ENCODE measurements at places on chromosomes 1 and 21.

GRCh38 chr1:162172311-162173102 lies 103.0 kb downstream of the NOS1AP start:
- no peak for ATAC-seq

GRCh38 chr1:181141431-181141910 lies 53.0 kb downstream of the IER5 start:
- no peak for ATAC-seq

DNA sequence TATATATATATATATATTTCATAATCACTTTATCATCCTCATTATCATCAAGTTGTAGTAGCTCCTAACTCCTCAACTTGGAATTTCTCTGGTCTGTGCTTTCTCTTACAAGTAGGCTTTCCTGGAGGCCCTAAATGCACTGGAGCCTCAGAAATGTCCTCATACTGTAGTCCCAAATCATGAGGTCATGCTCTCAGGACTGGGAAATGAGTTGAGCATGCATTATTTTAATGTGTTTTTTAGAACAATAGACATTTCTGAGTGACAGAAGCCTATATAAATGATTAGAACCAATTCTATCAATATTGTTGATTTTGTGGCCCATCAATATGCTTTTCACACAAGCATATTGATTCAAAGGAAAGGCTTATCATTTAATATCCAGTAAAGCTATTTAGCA lies 42.9 kb upstream of the C1orf105 start:
- no peak for ATAC-seq

GRCh38 chr1:206693592-206693991 lies 8.9 kb downstream of the MAPKAPK2 start:
- peak; percentile 30 for ATAC-seq

DNA sequence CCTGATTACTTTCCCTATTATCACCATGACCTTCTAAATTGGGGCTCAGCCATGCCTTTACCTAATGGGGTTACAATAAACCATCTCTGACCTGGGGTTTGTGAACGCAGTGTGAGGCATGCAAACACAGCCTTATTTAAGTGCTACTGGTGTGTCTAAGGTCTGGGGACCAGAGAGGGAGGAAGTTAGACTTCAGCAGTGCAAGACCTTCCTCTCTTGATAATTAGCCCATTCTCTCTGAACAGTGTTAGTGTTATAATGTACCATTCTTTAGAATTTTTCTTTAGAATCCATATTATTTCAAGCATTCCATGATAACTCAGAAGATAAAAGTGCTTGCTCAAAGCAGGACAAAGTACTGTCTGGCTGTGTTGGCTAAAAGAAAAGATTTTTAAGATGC lies 10.5 kb upstream of the LRRC8D start:
- ATAC-seq = no peak

DNA sequence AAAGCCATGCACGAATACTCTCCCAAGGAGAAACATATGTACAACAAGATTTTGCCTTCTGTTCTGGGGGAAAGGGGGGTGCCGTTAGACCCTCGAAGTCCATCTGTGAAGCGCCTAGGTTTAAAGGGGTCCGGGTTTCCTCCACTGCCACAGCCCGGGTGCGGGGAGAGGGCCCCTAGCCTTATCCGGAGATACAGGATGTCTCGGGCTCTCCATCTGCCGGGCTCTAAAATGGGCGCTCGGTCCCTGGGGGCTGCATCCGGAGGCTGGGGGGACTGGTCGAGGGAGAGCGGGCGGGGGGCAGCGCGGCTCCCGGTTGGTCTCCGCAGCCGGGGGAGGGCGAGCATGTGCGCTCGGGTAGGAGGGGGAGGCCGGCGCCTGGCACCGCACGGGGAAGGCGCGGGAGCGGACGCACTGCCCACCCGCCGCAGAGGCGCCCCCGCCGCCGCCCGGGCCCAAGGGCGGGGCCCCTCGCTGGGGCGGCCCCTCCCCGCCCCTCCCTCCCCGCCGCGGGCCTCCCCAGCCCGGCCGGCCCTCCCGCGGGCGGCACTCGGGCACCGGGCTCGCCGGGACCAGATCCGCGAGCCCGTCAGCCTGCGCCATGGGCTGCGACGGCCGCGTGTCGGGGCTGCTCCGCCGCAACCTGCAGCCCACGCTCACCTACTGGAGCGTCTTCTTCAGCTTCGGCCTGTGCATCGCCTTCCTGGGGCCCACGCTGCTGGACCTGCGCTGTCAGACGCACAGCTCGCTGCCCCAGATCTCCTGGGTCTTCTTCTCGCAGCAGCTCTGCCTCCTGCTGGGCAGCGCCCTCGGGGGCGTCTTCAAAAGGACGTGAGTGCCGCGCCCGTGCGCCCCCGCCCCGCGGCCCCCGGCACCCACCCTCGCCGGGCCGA lies 63.1 kb downstream of the ELK4 start:
- peak; percentile 76 for ATAC-seq

DNA sequence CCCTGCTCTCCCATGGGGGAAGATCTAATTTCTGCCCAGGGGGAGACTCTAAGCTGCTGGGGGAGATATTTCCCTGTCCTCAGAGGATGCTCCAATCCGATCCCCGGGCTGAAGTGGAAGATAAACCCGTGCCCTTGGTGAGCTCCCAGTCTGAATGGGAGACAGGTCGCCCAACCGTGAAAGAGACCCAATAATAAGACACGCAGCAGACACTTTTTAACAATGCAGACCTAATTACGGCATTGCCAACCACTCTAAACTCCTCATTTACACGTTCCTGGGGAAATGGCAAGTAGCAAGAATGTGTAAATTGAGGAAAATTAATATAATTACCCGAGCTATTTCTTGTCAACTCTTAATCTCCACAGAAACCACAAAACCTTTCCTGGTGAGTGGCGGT lies 48.7 kb upstream of the ACTL8 start:
- no peak for ATAC-seq

DNA sequence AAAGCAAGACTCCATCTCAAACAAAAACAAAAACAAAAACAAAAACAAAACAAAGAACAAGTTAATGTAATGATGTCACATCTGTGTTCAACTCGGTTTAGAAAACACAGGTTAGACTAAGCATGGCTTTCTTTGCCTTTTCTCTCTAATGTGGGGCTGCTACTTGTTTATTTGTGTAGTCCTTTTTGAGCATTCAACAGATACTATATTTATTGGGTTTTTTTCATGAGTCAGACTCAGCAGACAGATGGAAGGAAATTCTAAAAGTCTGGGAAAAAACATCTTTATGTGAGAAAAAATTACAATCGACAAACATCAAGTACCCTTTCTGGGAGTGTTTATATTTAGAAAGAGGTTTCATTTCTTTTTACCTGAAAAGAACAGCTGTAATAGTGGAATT lies 22.3 kb upstream of the OTUD3 start:
- no peak for ATAC-seq

GRCh38 chr1:233361876-233362275 lies 34.4 kb downstream of the MAP3K21 start:
- ATAC-seq = no peak

DNA sequence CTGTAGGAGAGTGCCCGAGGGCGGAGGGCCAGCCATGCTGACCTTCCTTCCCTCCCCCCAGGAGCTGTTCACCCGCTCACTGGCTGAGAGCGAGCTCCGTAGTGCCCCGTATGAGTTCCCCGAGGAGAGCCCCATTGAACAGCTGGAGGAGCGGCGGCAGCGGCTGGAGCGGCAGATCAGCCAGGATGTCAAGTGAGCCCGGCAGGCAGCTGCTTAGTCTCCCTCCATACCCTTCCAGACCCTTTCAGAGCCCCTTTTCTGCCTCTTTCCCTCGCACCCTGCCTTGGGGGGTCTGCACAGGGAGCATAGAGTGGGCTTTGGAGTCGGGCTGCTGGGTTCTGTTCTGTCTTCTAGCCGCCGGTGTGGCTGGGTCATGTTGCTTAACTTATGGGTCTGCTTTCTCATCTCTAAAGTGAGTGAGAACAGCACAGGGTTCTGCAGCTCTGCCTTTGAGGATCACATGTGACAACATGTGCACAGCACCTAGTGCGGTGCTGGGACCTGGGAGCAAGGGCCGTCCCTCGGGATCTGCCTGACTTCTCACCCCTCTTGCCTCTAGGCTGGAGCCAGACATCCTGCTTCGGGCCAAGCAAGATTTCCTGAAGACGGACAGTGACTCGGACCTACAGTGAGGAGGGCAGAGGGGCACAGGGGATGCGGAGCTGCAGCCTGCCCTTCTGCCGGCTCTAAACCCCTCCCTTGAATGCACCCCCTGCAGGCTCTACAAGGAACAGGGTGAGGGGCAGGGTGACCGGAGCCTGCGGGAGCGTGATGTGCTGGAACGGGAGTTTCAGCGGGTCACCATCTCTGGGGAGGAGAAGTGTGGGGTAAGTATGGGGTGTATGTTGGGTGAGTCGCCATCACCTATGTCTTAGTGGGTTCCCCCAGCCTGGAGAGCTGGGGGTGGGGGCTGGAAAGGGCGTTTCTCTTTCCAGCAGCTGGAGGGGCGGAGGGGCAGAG lies 6.2 kb downstream of the AMPD2 start:
- no peak for ATAC-seq

DNA sequence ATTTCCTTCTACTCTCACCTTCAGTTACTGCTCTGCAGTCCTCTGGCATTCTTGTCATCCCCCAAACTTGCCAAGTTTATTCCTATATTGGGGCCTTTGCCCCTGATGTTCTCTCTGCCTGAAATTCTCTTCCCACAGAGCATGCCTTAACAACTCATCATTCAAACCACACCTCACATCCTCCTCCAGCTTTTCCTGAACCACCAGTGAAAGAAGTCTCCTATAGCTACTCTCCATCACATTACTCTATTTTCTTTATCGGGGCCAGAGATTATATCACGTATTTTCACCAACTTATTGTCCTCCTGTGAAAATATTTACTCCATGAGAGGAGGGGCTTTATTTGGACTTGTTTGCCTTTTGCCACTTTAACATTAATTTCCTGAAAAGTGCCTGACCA lies 32.1 kb downstream of the EXTL2 start:
- ATAC-seq = no peak

GRCh38 chr21:34911360-34911759 lies 137.7 kb downstream of the RUNX1 start:
- ATAC-seq = no peak

GRCh38 chr1:223556414-223557129 lies 108.9 kb downstream of the CAPN8 start:
- ATAC-seq = no peak

GRCh38 chr1:160124705-160125478 lies 9.3 kb downstream of the ATP1A2 start:
- peak; percentile 67 for ATAC-seq

- ATAC-seq = no peak
Measured at GRCh38 chr1:22233222-22233621, 90.3 kb upstream of the WNT4 start.

DNA sequence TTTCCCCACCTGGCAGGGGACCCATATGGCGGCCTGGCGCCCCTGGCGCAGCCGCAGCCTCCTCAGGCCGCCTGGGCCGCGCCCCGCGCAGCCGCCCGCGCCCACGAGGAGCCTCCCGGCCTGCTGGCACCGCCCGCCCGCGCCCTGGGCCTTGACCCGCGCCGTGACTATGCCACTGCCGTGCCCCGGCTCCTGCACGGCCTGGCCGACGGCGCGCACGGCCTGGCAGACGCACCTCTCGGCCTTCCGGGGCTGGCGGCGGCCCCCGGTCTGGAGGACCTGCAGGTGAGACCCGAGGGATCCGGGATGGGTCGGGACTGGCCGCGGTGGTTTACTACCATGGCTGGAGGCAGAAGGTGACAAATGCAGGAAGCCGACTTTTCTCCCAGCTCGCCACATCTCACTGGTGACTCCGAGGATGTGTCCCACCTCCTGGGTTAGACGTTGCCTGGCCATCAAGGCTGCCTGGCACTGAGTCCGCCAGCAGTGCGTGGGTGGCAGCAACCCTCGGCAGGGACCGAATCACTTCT lies 1.1 kb downstream of the TFAP2E start:
- ATAC-seq = no peak

- ATAC-seq = no peak
Measured at GRCh38 chr1:84861516-84861915, 31.5 kb downstream of the LPAR3 start.

GRCh38 chr1:97119260-97120158 lies 397.9 kb downstream of the PTBP2 start:
- peak; percentile 82 for ATAC-seq

DNA sequence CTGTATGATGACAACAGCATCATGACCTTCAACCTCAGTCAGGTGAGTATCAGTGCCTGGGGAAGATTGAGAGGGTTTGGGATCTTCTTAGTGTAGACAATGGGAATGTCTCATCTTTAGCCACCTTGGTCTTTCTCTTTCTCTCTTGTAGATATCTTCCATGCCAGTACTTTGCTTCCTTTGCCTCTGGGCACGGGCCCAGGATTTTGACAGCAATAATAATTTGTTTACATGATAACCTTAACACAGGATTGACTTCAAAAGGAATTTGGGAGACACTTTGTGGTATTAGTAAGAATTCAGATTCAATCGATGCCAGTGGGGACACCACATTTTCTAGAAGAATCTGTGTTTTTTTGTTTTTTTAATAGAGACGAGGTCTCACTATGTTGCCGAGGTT lies 12.1 kb upstream of the PIGV start:
- no peak for ATAC-seq

DNA sequence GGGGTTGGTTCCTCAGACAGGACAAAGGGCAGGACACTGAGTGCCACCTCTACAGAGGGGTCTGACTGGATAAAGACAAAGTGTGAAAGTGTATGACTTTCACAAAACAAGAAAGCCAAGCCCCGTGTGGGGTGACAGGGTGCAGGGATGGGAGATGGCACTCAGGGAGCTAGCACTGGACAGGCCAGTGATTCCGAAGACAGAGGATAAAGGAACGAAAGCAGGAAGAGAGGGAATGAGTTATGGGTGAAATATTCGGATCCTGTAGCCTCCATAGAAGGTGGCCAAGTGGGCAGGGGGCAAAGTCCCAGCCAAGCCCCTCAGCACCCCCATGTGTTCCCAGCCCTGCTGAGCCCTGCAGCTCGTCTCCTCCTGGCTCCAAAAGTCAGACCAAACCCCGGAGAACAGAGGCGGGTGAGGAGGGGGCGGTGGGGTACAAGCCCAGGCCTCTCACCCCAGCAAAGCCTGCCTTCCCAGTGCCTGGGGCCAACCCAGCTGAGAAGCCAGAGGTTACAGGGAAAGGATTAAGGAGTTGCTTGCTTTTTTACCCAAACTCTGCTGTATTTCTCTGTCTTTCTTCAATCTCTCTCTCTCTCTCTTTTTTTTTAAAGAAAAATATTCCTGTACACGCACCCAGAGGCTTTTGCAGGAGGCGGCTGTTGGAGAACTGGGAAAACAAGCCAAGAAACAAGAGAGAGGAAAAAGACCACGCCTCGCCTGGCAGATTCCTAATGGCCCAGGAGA lies 14.0 kb upstream of the WASF2 start:
- ATAC-seq = peak; percentile 22

- no peak for ATAC-seq
Measured at GRCh38 chr21:35476621-35477395, 427.7 kb upstream of the RUNX1 start.

GRCh38 chr1:117796226-117796625 lies 133.2 kb downstream of the GDAP2 start:
- ATAC-seq = no peak

DNA sequence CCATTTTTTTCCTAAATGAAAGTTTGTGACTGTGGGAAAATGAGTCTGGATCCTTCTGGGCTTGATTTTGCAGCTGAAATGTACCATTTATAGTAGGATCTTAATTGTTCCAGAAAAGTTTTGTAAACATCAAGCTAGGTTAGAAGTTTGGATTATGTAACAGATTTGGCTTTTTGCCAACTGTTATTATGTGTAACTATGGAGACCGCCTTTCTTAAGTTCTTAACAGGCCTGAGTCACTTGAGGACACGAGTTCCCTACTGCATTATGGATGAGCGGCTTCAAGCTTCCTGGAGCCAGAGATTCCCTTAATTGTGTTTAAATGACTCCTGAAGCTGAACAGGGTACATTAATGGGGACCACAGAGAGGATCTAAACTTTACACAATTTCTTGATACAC lies 22.2 kb downstream of the SLC25A33 start:
- peak; percentile 42 for ATAC-seq

Measured in motor neuron (in vitro differentiated cells).